ENCODE measurements at places on chromosomes 1 and 21. TPM values are rescaled to one million over a fixed set of nuclear protein-coding genes. Genes with fewer than 3 reads are reported as not detected.

- no peak for DNase-seq
Observed at GRCh38 chr1:2982615-2983318, 38.5 kb upstream of the ACTRT2 start.

PTAFR gene
- total RNA-seq = 0.24 TPM

SPRR3 gene
- total RNA-seq = not detected

GRCh38 chr1:38848071-38848470 is 11.5 kb downstream of the RRAGC start:
- DNase-seq = peak; percentile 28

GRCh38 chr21:44752671-44753235 is 41.4 kb upstream of the TSPEAR start:
- no peak for DNase-seq

GRCh38 chr1:53754484-53755312 is 15.7 kb upstream of the GLIS1 start:
- peak; percentile 72 for DNase-seq

LAPTM5 gene
- total RNA-seq = not detected

TEDDM1 gene
- not detected for total RNA-seq

GRCh38 chr1:110205591-110206155 is 4.4 kb upstream of the KCNC4 start:
- no peak for DNase-seq

GRCh38 chr1:97128426-97128825 is 406.8 kb downstream of the PTBP2 start:
- DNase-seq = no peak

DNA sequence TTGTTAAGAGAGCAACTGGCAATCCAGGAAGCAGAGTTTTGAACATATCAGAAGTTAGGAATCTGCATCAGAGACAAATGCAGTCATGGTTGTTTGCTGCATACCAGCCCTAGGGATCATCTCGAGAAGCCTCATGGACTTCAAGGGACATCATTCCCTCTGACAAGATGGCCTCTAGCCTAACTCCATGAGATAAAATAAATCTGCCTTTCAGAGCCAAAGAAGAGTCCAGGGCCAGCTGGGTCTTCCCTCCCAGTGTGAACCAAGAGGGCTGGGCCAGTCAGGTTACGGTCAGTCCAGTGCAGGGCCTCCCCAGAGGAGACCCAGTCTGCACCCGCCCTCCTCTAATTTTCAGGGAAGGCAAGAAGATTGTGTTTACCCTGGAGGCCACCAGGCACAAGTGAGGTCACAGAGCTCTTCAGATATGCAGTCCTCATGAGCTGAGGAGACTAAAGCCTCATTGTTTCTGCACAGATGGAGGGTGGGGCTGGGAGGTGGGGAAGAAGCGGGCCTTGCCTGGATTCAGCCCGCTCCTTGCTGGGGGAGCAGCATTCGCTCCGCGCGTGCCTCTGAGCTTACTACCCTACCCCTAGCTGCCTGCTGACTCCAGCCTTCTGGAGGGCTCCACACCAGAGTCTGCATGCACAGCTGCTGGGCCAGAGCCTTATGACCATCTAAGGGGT is 52.8 kb downstream of the CAPN2 start:
- peak; percentile 95 for DNase-seq

DNA sequence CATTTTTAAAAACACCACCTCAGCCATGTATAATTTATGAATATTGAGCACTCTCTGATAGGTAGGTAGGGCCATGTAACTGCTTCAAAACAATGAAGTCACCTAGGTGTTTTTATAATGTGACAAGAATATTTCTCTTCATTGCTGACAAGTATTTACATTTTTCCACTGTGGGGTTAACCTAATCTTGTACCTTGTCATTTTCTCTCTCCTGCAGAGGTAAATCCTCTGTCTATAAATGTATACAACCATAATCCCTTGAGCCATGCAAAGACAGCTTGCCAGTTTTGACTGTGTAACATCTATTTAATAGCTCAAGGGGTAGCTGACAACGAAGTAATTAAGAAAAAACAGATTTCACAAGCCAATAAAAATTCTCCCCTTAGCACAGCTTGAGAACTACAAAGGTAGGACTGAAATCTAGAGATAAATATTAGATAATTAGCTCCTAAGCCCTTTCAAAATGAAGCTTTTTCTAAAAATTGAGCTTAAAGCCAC is 137.6 kb upstream of the POGK start:
- no peak for DNase-seq

GRCh38 chr1:46526691-46527291 is 24.7 kb downstream of the KNCN start:
- no peak for DNase-seq

DNA sequence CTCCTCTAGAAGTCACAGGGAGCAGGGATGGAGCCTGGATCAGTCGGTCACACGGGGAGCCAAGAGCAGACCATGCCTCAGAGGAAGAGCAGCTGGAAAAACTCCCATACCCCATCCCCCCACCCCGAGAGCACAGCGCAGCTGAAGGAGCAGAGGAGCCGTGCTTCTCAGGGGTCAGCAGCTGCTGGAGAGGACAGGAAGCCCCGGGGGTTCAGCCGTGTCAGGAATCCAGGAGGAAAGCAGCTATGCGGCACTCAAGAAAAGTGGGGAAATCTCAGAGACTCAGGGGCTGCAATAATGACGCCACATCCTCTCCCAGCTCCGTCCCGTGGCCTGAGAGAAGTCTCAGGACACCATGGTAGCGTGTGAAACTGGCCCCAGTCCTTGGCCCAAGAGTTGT is 102.3 kb downstream of the NPHP4 start:
- no peak for DNase-seq

DNA sequence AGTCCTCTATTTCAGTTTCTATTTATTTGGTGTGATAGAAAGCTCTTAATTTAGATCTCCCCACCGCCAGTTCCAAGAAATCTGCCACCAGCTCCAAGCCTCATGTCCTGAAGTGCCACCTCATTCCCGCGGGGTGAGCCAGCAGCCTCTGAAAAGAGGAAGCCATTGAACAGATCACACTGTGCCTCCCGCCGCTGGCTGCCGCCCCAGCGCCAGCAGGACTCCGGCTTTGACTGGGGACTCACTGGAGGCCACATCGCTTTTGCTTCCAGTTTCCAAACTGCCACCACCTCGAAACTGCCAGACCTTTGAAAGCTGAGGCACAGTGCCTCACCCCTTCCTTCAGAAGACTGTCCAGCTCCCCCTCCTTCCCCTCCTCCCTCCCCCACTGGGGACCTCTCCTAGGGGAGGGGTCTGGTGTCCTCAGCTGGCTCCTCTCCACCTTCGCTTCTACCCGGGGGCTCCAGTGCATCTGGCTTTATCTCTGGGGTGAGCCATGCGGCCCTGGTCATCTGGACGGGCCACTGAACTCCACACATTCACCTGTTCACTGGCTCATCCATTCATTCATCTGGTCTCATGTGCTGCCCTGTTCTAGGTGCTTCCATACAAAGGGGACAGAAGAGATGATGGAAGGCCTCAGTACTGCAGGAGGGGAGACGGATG is 58.9 kb downstream of the VPS26C start:
- no peak for DNase-seq

GRCh38 chr1:74395571-74395970 is 116.8 kb downstream of the LRRC53 start:
- no peak for DNase-seq

GRCh38 chr1:10168912-10169514 is 41.4 kb upstream of the KIF1B start:
- DNase-seq = no peak

NBPF12 gene
- 5.7 TPM for total RNA-seq

DNA sequence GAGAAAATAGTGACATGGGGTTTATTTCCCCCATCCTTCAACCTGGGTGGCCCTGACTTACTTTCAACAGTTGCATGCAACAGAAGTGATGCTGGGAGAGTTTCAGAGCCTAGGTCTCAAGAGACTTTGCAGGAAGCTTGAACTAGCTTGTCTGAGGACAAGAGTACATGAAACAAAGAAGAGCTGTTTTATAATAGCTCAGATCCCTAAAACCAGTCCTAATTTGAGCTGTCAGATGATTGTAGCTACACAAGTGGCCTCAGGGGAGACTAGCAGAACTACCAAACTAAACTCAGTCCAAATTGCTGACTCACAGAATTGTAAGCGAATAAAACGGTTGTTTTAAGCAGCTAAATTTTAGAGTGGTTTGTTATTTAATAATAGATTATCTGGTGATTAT is 17.1 kb downstream of the RC3H1 start:
- peak; percentile 98 for DNase-seq

GRCh38 chr1:8439015-8439702 is 121.2 kb downstream of the SLC45A1 start:
- DNase-seq = peak; percentile 93

CCDC17 gene
- 0.48 TPM for total RNA-seq

DNA sequence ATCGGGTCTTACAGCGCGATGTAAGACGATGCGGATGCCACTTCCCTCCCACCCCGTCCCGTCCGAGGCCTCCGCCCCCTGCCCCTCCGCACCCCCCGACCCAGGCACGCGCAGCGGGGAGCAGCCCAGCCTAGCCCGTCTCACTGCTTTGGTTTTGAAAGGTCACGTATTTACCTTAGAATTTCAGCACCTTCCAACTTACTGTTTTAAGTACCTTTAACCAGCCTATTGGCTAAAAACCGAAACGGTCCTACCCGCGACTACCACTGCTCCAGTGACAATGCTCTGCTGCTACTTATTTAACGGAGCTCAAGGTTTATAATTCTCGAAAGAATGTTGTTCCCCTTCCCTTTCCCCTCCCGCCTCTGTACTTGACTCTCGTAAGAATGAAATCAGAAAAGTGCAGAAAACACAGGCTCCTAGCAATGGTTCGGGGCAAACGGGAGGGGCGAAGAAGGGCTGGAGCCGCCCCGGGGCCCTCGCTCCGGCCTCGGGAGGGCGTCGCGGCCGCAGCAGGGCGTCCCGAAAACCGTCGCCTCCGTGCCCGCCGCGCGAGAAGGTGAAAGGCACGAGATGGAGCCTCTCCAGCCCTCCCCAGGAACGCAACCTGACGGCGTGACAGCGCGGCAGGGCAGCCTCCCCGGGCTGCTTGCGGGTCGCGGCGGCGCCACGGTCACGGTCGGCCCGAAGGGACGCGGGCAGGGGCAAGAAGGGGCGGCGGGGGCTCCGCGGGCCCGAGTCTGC is 667 bp downstream of the TMEM50B start:
- peak; percentile 17 for DNase-seq

SH2D1B gene
- not detected for total RNA-seq

DNA sequence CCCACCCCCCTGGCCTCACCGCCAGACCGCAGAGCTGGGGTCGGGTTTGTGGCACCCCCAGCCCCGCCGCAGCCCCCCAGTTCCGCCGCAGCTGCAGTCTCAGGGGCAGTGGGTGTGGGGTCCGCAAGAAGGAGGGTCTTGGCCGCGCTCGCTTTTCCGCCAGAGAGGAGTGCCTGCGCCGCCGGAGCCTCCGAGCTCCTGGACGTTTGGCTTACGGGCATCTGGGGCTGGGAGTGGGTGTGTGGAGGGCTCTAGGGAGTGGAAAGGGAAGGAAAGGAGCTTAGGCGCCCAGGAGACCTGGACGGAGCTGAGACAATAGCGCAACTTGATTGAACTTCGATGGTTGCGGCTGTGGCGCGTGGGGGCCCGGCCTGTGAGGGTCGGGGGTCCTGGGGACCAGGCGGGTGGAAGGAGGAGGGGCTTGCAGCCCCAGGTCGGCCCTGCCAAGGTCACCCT is 88.8 kb upstream of the IPO9 start:
- no peak for DNase-seq

PROX1 gene
- 0.13 TPM for total RNA-seq

GRCh38 chr1:36572906-36573305 is 90.2 kb upstream of the CSF3R start:
- DNase-seq = no peak

CHTOP gene
- total RNA-seq = 62.0 TPM

DNA sequence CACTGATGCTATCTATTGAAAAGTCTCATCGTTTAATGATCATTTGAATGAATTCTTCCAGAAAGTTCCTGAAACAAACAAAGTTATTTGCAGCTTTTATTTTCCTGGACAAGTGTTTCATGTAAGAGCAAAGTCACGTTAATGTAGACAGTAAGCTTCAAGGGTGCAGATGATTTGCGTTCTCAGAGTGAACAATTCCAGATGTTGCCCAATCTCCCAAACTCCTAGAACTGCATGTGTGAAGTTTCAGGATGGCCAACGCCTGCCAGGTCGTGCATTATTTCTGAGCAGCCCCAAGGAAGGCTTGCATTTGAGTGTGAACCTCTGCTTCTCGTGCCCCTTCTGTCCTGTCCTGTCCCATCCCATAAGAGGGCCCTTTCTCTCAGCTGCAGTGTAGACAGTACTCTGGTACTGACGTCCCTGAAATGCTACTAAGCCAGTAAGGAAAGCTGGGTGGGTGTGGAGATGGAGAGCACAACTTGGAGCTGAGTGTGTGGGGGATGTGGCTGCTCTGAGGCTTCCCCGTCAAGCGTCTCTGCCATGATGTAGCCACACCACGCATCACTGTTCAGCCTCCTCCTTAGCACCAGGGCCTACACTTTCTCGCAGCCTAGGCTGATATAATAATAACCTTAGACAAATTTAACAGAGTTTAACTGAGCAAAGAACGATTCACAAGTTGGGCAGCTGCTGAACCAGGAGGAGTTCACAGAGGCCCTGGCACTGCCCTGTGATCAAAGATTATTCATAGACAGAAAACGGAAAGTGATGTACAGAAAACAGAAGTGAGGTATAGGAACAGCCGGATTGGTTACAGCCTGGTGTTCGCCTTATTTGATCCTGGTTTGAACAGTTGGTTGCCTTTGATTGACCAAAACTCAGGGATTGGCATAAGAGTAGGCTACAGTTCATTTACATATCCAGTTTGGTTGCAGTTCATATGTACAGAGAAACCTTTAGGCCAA is 50.4 kb downstream of the RHOU start:
- DNase-seq = no peak

GRCh38 chr1:222095606-222096475 is 354.0 kb upstream of the DUSP10 start:
- peak; percentile 63 for DNase-seq

GRCh38 chr1:37078866-37079265 is 44.6 kb upstream of the GRIK3 start:
- no peak for DNase-seq

SMIM11 gene
- total RNA-seq = 14.2 TPM

THEM5 gene
- total RNA-seq = not detected

Measured in SK-MEL-5 (cell line).